BJ (cell line): ENCODE measurements at places on chromosomes 2 and 18. TPM values are rescaled to one million over a fixed set of nuclear protein-coding genes. Genes with fewer than 3 reads are reported as not detected.

The OLA1 gene
- polyA plus RNA-seq = 36.7 and 96.0 TPM in 2 replicates

DNA sequence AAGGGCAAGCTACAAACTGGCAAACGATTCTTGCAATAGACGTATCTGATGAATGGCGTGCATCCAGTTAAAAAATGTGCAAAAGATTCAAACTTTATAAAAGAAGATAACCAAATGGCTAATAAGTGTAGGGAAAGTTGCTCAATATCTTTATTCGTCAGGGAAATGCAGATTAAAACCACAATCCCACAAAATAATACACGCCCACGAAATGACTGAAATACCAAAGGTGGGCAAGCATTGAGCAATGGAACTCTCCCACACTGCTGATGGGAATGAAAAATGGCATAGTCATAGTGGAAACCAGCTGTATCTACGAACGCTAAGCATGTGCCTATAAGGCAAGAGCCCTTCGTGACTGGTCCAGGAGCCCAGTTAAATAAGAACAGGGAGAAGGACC is 168.6 kb upstream of the SIX2 start:
- DNase-seq = peak; percentile 97

DNA sequence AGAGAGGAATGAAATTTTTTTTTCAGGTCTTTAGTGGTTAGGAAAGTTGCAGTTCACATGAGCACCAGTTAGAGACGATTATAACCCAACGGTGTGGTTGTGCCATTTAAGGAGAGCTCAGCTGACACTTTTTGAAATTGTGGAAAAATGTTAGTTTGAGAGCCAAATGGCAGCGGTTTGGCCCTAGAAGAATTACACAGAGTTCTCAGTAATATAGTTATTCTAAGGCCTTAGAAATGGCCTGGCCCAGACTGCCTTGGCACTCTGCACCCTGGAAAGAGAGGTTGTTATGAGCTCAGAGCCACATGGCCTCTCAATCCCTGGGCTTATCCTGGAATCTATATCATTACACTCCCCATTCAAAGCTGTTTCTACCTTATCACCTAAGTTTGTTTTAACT is 117.4 kb downstream of the RHBDD1 start:
- DNase-seq = peak; percentile 50

DNA sequence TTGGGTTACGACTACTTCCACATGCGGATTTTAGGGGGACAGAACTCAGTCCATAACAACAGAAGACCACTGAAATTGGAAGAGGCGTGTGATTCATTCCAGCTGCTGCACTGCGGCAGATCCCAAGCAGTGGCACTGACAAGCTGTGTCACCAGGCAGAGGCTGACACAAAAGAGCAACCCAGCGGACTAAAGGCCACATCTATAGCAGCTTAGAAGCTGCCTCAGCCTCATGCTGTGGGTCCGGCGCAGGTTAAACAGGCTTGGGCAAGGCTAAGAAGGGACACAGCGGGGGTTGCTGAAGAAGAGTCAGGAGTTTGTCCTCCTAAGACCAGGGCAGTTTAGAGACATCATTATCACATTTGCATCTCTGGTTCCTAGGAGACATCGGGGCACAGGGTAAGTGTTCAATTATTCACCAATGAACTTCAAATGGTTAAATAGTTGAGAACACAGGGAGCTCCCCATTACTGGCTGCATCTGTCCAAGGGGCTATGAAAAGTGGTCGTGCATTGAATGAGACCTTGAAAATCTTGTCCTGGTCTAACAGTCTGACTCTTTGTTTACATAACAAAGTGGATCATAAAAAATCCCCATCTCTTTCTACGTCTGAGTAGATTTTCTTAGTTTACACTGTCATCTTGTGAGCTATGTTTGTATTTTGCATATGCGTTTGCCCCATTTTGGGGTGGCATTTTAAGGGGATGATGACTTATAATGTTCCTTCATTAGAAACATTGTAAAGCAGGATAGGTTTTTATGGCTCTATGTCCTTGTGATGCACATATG is 162.3 kb upstream of the TRIB2 start:
- DNase-seq = no peak

DNA sequence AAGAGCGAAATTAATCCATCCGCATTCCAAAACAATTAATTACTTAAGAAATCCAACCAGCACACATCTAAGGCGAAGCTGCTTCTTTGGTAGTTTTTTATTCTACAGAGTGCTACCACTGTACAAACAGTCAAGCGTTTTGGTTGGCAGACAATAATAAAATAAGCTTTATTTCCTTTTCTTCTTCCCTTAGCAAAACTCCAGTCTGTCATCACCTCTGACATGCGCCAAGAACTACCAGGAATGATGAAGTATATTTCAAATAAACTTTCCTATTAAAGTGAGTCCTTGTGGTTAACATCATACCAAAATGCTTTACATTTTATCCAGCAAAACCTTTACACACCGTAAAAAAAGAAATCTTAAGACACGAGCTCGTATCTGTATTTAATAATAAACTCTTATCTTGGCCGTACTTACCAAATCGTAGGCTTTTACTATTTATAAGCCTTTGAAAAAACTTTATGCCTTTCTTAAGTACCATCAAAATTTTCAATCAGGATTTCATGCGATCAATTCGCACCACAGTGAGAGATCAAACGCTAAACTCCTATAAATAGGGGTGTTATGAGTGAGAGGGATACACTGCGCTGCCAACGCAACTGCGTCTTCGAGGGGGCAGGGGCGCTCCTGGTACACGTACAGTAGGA is 1.3 kb downstream of the ATL2 start:
- no peak for DNase-seq

The CD8B2 gene
- not detected in 2 replicates for polyA plus RNA-seq

The LAMA3 gene
- polyA plus RNA-seq = 5.6 and 6.6 TPM in 2 replicates

The ERBB4 gene
- polyA plus RNA-seq = not detected in 2 replicates

- DNase-seq = no peak
Measured at GRCh38 chr2:171157109-171157500, 3.6 kb downstream of the TLK1 start.
